ENCODE measurements at places on chromosomes 11 and 22.

DNA sequence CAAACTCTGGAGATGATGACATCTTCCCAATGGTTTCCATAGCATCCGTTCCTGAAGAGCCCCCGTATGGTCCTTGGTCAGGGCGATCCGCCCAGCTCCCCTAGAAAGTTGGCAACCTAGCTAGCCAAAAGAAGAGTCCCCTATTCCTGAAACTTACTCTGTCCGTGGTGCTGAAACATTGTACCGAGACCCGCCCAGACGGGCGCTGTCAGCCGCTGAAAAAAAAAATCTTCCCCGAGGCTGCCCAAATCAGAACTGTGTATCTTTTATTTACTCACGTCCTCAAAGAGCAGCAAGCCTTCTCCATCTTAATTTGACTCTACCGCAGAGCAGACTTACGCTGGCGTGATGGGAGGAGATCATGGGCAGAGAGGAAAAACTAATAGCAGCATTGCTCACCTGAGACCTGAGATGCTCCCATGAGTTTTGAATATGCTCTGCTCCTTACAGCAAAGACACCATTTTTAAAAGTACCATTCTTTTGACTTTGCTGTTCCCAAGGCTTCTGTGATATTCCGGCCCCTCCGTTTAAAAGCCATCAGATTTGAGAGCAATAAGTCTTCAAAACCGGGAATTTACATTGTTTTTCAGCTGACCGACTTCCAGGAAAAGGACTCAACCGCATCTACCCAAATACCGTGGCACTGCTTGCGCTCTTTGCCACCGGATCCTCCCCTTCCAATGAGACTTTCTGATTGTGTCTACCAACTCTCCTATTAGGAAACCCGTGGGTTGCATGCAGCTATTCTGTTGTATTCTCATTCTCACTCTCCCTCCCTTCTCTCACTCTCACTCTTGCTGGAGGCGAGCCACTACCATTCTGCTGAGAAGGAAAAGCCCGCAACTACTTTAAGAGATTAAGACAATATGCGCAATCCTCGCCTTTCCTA is at the start of gene SLC17A6:
SLC17A6 (plus strand) TSS at position 786 of the 890 bp plus-strand sequence. CDS start 153 bp downstream, outside the sequence.
- peak; percentile 64 for DNase-seq

GRCh38 chr11:67213178-67213621 is 53.1 kb upstream of the GRK2 start:
- DNase-seq = no peak

DNA sequence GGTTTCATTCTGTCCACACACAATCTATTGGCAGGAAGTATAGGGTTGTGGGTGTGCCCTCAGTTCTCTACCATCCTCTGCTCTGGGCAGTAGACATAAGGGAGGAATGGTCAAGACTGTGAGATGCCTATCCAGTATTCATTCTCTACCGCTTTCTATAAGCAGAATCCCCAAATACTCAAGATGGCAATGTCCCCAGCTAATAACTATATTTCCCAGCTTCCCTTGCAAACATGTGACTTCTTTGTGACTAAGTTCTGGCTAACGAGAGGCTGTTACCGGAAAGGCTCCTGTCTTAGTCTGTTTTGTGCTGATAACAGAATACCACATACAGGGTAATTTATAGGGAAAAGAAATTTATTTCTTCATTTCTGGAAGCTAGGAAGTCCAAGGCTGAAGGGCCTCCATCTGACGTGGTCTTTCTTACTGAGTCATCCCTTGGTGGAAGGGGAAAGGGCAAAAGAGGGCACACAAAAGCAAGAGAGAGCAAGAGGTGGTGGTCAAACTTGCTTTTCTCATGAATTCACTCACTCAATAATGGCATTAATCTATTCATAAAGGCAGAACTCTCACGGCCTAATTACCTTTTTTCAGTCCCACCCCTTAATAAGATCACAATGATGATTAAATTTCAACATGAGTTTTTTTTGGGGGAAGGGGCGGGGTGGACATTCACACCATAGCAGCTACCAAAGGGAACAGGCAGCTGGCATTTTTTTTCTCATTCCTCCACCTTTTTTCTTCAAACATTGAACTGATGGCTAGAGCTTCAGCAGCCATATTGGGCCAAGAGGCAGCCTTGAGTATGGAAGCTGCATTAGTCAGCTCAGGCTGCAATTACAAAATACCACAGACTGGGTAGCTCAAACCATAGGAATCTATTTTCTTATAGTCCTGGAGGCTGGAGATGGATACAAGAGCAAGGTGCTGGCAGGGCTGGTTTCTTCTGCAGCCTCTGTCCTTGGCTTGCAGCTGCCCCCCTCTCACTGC is 109.7 kb upstream of the OR9Q1 start:
- DNase-seq = no peak

DNA sequence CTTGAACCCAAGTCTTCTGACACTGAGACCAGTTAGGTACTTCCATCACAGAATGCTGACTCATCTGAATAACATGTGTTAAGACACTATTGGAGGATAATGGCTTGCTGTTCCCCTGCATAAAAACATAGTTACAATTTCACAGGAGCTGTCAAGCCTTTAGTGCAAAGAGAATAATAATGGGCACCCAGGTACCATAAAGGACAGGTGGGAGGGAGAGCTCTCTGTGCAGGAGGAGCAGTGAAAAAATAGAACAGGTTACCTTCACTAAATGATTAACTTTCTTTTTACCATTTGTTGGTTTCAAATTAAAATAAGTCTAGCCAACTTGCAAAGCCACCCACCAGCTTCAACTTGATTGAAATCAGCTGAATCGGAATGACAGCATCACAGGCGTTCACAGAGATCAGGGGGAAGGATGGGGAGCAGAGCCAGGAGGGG is 173.2 kb downstream of the DSCAML1 start:
- DNase-seq = no peak

DNA sequence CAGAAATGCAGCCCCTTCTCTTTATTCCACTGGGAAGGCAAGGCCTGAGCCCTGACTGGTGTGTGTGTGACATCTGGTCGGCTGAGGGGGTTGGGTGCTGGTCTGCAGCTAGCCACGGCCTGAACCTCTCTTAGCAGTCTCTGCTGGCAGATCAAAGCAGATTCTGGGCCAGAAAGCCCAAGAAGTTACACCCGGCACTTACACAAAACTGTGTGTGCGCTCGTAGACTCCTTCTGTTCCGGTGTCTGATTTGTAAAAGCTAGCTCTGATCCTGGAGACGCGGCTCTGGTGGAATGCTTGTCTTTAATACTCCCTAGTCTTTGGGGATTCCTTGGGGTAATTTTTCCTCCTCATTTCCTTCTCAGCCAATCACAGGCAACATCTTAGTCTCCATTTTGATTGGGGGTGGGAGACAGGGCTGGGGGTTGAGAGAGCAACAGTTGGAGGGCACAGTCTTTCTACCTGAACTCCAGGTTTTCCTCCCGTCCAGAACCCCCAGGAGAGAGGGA is 5.5 kb downstream of the PKNOX2 start:
- DNase-seq = no peak

DNA sequence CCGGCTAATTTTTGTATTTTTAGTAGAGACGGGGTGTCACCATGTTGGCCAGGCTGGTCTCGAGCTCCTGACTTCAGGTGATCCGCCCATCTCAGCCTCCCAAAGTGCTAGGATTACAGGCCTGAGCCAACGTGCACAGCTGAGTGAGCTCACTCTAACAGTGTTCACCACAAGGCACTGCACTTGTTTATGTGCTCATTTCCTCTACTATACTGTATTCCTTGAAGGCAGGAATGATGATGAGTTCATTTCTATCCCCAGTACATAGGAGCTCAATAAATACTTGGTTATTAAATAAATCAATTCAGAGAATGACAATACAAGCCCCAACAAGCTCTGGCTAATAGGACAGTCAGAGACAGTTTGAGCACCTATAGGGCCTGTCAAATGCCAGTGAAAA is 29.1 kb downstream of the ALG8 start:
- DNase-seq = no peak

GRCh38 chr11:45216031-45216430 is 69.6 kb downstream of the PRDM11 start:
- no peak for DNase-seq

DNA sequence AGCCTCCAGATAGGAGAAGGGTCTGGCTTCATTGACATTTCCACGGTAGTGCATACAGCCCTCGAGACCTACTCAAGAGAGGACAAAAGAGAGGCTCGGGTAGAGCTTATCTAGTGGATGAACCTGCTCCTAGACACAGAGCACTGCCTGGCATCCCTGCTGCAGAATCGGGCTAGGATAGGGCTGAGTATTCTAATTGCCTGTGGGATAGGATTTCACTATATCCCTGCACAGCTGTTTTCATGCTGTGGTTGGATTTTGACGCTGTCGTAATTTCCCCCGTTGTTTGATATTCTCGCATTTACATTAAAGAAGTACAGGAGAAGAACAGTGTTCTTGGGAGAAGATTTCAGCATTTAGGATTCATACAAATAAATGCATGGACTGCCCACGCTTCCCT is 107.8 kb downstream of the KIRREL3 start:
- DNase-seq = peak; percentile 24

DNA sequence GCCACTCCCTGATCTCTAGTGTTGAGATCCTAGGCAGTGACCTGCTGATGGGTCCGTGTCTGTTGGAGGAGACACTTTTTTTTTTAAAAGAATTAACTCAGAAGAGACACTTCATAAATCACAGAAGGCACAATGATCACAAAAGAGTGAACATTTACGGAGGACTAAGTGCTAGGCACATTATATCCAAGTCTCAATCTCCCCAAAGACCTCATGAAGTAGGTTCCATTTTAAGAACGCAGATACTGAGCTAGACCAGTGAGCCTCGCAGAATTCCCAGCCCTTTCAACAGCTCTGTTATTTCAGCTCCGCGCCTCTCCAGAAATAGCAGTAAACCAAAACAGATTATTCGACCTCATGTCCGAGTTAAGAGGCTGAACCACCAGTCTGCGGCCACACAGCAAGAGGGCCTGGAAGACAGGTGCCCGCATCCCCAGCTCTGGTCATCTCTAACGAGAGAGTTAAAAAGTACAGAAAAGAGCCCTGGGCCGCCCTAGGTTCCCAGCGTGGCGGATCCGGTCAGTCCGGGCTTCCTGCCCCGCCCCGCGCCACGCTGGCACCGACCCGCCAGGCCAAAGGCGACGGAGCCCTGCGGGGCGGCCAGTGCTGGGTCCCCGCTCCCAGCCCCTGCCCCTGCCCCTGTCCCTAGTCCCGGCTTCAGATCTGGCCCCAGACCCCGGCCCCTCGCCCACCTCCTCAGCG is 612 bp downstream of the XBP1 start:
- DNase-seq = no peak

GRCh38 chr11:60251485-60252212 is 8.7 kb upstream of the MS4A4E start:
- DNase-seq = no peak

- no peak for DNase-seq
Measured at GRCh38 chr11:78809931-78810541, 235.4 kb upstream of the NARS2 start.

DNA sequence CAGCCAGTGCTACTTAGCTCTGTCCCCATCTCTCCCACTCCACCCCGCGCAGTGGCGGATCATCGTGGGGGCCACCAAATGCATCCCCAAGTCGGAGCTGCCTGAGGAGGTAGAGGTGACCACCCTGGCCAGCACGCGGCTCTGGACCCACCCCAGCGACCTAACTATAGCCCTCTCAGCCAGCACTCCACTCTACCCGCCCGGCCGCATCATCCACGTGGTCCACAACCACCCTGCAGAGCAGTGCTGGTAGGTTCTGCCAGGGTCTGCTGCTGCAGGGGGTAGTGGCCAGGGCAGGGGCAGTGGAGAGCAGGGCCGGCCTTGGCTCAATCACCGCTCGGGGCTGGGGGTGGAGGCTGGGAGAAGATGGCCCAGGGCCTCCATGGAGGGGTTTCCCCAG is 13.0 kb upstream of the MYRF start:
- DNase-seq = no peak

GRCh38 chr22:43825651-43826050 is 13.5 kb upstream of the EFCAB6 start:
- DNase-seq = no peak

- DNase-seq = no peak
Measured at GRCh38 chr11:68998390-68998911, 14.6 kb downstream of the MRGPRF start.

- DNase-seq = no peak
Measured at GRCh38 chr11:91984033-91984584, 240.5 kb upstream of the FAT3 start.

GRCh38 chr11:16002942-16003341 is 353.4 kb downstream of the SOX6 start:
- DNase-seq = no peak
